ENCODE measurements at places on chromosomes 2 and 18.

GRCh38 chr2:196934672-196935071, 8.2 kb upstream of the PGAP1 start:
- DNase-seq = no peak

DNA sequence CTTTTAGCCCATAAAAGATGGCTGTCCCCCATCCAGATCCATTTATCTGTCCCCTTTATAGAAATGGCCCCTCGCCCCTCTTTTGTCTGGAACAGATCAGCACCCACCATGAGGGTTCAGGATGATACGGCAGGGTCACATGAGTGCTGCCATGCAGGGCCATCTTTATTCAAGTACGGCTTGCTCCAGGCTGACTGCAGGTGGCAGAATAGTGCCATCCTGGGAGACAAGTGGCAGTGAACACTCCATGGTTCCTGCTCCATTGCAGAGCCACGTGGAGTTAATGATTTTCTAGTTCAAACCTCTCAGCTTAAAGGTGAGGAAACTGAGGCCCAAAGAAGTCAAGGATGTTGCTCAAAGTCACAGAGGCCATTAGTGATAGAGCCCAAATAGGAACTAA, 180.6 kb downstream of the CLIP4 start:
- DNase-seq = no peak

GRCh38 chr2:151138507-151138906, 123.2 kb downstream of the RBM43 start:
- DNase-seq = no peak

DNA sequence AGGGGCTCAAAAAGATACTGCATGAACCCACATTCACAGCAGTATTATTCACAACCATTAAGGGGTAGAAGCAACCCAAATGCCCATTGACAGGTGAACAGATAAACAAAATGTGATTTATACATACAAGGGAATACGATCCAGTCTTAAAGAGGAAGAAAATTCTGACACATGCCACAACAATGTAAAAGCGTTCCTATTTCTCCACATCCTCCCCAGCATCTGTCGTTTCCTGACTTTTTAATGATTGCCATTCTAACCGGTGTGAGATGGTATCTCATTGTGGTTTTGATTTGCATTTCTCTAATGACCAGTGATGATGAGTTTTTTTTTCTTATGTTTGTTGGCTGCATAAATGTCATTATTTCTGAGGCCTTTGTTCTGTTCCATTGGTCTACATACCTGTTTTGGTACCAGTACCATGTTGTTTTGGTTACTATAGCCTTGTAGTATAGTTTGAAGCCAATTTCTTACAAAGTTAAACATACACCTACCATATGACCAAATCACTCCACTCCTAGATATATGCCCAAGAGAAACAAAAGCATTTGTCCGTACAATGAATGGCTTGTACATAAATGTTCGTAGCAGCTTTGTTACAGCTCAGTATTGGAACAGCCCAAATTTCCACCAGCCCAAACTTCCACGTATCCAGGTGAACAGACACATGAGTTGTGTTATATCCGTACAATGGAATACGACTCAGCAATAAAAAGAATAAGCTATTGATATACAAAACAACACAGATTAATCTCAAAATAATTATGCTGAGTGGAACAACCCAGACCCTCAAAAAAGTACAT, 85.1 kb downstream of the TMEM131 start:
- DNase-seq = no peak

GRCh38 chr2:64054161-64054915, 35.1 kb upstream of the VPS54 start:
- DNase-seq = no peak

- DNase-seq = no peak
Observed at GRCh38 chr18:68734308-68734707, 19.4 kb upstream of the TMX3 start.

DNA sequence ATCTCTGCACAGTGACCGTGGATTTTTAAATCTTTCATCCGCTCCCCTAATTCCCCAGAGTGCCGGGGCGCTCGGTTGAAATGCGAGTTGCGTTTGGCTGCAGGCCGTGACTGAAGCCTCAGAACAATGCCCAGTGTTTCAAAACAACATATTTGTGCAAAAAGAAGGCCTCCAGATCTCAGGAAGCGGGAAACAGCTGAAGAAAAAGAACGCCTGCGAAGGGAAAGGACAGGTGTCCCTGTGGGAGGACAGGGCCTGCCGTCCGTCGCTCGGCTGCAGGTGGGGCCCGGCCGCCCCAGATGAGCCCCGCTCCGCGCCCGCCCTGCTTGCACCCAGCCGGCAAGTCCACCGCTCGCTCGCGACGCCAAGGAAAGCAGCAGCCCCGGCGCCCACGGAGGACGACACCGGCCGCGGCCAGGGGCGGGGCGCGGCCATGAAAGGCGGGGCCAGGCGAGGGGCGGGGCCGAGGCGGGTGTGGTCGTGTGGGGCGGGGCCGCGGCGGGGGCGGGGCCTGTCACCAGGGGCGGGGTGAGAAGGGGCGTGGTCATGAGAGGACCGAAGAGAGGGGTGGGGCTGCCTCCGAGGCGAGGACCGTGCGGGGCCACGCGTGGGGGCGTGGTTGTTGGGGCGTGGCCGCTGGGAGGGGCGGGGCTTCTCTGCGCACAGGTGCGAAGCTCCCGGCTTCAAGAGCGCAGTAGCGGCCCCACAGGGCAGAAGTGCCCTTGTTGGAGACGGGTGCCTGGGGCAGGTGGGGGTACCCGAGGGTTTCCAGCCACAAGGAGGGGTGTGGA, 17.6 kb upstream of the BOK start:
- DNase-seq = no peak

- no peak for DNase-seq
Observed at GRCh38 chr2:69946351-69947324, 14.8 kb downstream of the ASPRV1 start.

DNA sequence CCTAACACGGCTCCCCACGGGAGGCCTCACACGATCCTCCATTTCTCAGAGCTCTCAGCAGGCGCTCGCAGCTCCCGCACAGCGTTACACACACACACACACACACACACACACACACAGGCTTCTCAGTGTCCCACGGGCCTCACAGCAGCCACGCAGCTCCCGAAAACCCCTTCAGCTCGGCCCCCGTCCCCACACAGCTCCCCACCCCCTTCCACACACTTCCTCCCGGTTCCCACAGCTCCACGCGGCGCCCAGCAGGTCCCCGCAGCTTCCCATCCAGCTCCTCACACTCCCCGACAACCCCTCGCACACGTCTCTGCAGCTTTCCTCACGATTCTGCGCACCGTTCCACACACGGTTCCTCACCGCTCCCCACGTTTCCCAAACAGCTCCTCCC, 41.6 kb downstream of the KIF1A start:
- DNase-seq = no peak

DNA sequence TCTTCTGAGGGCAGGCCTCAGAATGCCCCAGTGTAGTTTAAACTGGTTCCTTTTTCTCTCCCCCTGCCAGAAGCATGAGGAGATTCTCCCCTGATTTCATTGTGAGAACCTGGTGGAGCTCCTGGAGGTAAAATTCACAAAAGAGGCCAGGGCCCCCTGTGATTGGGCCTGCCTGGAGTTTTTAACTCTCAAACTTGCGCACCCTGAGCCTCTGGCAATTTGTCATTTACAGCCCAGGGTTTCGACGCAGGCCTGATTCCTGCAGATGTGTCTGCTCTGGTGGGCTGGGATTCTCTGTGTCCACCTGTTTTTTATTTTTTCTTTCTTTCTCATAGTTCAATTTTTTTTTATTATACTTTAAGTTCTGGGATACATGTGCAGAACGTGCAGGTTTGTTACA, 157.9 kb downstream of the ASB1 start:
- DNase-seq = no peak

DNA sequence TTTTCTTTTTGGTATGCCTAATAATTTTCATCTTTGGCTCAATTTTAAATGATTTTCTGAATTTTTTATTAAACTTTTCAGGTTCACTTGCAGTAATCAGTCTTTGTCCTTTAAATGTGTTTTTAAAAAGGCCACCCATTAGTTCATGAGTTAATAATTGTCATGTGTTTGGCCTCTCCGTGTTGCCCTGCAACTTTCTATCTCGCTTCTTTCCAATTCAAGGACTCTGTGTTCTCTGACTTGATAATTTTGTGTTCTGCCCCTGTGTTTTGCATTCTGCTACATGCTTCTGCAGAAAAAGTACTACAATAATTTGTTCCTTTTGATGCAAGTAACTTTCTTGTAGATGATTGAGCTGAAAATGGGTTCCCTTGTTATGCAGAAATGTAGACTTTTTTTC, 921.4 kb upstream of the LRATD1 start:
- DNase-seq = no peak

DNA sequence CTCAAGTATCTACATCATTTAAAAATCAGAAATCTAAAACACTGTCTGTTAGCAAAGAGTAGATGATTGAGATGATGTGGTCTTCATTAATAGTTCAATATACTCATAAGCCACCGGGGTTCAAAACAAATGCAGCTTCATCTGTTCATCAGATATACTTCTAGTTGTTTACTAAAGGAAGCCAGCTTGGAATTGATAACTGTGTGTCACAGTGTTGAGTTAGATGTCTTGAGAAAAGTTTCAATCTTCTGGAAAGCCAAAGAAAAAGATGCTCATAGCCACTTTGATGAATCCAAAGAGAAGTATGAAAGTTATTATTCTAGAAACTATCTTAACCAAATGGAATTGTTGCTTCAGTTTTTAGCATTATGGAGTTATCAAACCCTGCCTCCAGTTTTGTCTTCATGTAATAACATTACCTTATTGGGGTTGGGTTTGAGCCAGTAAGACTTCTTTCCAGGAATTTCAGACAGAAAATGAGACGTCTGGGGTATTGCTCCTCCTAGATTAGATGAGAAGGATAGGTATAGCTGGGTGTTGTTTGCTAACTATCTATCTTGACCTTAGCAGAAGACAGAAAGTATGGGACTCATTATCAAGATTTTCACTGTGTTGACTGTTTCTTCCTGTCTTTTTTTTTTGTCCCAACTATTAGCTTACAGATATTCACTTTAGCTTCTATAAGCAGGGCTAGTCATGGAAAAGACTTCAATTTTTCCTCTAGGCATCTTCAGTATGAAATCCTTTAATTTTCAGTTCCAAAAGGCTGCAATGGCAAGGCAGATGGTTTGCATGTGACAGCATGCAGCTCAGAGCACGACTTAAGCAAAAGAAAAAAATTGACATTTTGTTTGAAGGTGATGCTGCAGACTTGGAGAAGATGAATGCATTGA, 66.5 kb downstream of the LNPK start:
- DNase-seq = no peak

DNA sequence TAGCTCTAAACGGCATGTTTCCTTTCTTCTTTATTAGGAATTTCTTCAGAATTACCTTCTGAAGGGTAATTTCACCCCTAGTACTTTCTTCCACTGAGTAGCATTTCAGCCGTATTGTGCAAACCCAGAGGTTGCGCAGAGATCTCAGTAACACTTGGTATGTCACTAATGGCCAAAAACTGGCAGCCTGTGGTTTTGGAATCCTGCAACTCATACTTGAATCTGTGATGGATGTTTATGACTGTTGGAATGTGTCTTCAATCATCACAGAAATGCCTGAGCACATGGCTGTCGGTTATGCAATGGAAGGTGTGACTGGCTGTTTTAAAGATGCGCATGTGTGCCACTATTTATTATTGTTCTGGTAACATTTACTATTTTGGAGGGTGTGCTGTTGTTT, 100.0 kb downstream of the COLEC12 start:
- no peak for DNase-seq

DNA sequence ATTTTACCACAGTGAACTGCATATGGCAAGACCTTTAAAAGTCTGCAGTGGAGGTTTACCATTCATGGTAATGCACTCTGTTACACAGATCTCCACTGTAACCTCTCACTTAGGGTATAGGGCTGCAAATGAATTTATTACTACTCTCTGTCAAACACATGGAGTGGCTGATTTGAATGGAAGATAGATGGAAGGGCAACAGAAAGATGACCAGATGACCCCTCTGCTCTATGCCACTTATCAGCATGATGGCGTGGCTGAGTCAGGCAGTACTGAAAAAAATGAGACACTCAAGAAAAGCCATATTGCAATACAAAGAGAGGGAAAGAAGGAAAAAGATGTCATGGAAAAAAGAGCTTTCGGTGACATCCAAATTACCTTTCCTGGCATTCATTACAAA, 72.3 kb downstream of the ABCA12 start:
- no peak for DNase-seq

DNA sequence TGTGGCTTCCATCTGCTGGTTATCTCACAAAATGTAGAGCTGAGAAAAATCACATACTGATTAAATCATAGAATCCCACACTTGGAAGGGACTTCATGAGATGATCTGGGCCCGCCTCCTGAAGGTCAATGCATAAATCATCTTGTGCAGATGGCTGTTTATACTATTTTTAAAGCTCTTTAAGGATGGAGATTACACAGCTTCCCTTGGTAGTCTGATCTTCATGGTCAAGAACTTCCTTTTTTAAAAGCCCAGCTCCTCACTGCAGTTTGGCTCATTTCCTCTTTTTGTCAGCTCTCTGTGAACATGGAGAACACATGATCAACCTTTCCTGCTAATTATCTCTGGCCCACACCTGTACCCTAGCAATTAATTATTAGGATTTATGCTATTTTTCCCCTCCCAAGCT, 25.9 kb downstream of the GCG start:
- DNase-seq = no peak

DNA sequence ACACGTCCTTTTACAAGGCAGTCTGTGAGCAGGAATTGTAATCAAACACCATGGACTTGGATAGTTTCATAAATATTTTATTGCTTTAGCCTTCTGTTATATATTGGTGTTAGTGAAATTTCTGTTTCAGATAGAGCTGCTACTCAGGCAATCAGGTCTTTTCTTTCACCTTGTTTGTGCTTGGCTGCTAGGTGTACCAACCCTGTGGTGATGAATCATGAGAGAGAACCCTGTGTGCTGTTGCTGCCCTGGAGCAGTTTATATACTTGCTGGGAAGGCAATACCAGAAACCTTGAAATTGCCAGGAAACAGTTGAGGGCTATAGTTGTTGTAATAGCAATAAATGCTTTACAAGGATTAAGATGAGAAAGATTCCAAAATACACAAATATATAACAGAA, 84.5 kb downstream of the FSHR start:
- no peak for DNase-seq

- DNase-seq = no peak
Observed at GRCh38 chr2:229660391-229660790, 54.0 kb downstream of the DNER start.

- no peak for DNase-seq
Observed at GRCh38 chr2:135839713-135840112, 2.7 kb upstream of the LCT start.

DNA sequence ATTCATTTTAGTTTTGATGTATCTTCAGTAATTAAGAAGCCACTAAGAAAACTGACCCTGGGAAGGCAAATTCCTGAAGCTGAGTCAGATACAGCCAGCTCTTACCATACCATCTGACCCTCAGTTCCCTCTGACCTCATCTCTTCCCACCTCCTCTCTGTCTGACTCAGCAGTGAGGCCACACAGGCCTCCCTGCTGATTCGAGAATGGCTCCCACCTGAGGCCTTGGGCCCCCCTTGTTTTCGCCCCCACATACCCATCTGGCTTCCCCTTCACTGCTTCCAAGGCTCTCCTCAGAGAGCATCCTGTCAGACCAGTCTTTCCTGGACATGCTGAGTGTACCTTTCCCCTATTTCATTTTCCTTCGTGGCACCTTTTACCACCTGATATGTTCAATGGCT, 71.0 kb upstream of the CYP1B1 start:
- no peak for DNase-seq

- DNase-seq = peak; percentile 54
Observed at GRCh38 chr2:54966165-54966832, 84.0 kb downstream of the RTN4 start.
